ENCODE measurements at places on chromosomes 7 and 10. TPM values are rescaled to one million over a fixed set of nuclear protein-coding genes. Genes with fewer than 3 reads are reported as not detected.

- peak; percentile 52 for DNase-seq
Measured at GRCh38 chr7:137001041-137001440, 132.6 kb downstream of the CHRM2 start.

- DNase-seq, result no peak
Measured at GRCh38 chr10:73357821-73358220, 843 bp downstream of the CFAP70 start.

CYP3A5 gene
- 2.7 TPM for polyA plus RNA-seq

ELOVL3 gene
- 2.9 TPM for polyA plus RNA-seq

DNA sequence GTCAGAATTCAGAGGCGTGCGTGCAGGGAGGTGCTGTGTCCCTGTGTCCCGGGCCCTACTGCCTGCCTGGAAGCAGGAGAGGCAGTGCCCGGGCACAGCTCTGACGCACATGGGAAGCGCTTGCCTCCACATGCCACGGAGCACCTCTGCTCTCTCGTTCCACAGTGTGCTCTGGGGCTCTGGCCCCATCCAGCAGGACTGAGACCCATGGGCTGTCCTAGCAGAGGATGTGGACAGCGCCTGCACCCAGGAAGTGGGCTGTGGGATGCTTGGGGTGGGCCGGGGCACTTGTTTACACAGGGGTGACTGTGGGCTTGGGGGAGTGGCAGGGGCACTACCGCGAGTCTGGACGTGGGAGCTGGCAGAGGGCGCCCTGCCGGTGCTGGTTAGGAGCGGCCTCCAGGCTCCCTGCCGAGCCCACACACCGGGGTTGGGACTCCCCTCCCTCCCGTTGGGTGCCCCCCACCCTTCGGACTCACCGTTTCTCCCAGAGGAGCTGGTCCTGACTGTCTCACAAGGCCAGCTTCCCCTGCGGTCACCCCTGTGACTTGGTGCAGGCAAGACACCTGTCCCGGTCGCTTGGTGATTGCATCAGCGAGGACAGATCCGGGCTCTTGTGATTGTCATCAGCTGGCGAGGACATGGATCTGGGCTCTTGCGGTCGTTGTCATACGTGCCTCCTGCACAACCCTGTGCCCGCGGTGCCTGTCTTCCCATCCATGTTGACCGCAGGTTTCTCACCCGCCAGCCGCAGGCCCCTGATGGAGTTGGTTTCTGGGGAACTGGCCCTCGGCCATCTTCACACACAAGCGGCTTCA is 83.1 kb downstream of the NKX6-2 start:
- DNase-seq, result no peak

ZMIZ2 gene
- polyA plus RNA-seq, result 77.5 TPM

DNA sequence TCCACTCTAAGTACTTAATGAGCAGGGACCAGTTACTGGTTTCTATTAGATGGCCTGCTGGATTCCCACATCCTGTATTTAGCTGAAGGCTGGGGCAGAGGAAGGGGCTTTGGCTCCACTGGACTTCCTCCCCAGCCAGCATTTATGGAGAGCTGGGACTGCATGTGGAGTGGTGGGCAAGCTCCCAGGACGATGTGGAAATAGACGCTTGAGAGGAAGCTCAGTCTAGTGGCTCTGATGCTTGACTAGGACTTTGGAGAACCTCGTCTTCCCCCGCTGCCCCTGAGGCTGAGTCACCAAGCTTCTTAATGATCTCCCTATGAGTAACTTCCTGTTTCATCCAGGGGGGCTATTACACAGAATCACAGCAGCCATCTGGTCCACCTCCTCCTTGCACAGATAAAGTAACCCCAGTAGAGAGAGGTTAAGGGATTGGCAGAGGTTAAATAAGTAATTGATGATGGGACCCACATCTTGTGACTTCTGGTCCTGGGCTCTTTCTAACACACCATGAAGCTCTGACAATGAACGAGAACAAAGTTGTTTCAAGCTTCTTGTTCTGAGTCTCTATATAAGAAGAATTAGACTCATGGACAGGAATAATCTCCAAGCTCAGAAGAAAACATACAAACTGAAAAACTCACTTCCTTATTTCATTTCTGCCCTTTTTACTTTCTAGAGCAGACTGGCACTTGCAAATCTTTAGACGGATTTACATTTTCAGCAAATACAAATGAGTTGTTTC is 126.2 kb downstream of the PRPF18 start:
- DNase-seq, result no peak

GRCh38 chr7:17195576-17195975 is 102.9 kb upstream of the AHR start:
- no peak for DNase-seq

C10orf105 gene
- 0.18 TPM for polyA plus RNA-seq

PGAM2 gene
- polyA plus RNA-seq, result 1.1 TPM

DNA sequence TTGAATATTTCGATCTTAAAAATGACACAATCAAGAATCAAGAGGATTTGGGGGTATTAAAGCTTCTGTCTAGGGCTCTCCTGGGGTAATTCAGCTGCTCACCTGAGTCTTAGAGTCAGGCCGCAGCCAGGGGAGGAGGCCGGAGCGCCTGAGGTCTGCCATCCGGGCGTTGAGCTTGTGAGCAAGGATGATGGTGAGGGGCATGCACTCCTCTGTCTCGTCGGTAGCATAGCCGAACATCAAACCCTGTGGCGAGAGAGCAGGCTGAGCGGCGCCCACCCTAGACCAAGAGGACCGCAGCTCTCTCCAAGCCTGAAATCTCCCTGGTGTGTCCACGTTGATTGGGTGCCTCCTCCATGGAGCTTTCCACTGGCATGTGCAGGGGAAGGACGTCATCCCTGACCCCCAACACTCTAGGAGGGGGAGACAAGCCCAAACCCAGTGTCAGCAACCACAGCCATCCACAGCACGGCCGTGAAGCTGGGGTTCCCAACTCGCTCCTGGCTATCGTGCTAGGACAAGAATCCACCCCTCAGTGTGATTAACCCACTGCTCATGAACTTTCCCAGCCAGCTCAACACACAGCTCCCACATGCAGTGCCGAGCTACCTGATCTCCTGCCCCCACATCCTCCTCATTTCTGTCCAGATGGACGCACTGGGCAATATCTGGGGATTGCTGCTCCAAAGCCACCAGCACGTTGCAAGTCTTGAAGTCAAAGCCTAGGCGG is 9.2 kb downstream of the MAT1A start:
- DNase-seq, result no peak

DNA sequence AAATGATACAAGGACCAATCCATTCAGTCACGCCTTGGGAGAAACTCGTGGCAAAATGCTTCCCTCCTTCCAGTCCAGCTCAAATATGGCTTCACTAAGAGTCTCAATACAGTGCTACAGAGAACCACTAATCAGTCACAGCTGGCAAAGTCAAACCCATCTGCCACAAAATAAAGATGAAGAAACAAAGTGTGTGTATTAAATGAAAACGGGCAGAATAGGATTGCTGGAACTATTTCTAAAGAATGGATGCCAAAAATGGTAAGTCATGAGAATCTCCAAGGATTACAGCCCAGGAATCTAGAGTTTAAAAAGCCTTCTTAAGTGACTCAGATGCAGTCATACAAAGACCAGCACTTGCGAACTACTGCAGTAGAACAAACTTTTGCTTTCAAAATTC is 61.9 kb downstream of the CACUL1 start:
- DNase-seq, result no peak

CLDN4 gene
- 56.5 TPM for polyA plus RNA-seq

- peak; percentile 62 for DNase-seq
Measured at GRCh38 chr7:156764016-156764669, 123.6 kb downstream of the RNF32 start.

GRCh38 chr7:99833289-99833877 is 5.6 kb downstream of the CYP3A43 start:
- no peak for DNase-seq

- DNase-seq, result no peak
Measured at GRCh38 chr7:128082431-128082830, 51.2 kb upstream of the LRRC4 start.

GPR37 gene
- 2.0 TPM for polyA plus RNA-seq

CPA2 gene
- polyA plus RNA-seq, result 0.60 TPM

DNA sequence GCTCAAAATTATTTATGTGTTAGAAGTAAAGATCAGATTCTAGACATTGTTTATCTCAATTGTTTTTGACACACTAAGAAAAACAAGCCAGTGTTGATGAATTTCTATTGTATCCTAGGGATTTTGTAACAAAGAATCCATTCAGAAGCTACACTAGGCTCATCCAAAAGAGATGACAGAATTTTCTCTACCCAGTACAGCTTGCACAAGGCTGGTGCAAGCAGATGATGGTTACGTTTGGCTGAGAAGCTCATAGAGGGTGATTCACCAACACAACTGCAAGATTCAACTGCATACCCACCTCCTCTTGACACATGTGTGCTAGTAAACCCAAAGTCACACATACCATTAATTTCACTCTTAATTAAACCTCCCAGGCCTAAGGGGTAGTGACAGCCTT is 20.8 kb downstream of the GRM3 start:
- DNase-seq, result no peak

DNA sequence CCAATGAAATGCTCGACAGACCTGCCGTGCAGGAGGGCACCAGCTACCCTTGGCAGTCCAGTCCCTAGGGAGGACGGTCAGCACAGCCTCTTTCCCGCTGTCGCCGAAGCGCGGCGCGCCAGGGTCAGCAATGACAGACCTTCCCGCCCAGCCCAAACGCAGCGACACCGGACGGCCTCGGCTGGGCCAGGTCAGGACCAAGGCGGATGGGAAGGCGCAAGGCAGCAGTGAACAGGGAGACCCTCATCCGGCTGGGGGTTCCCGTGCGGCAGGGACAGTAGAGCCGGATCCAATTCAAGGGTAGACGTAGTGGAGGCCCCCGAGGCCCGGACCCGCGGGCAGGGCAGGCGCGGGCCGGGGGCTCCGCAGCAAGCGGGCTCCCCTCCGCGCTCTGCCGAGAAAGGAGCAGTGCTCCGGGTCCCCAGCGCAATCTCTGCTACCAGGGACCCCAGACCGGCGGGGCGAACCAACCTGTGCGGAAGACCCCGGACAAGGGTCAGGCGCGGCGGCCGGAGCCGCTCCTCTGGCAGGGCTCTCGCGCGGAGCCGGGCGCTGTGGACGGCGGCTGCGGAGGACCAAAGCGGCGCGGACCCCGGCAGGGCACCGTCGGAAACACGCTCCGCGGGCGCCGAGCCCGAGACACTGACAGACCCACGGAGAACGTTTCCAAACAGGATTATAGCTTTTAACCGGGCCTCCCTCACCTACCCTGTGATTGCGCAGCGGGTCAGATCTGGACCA is at the start of gene SEC31B:
SEC31B (minus strand) TSS at position 551 of the 741 bp plus-strand sequence. CDS start 2,909 bp downstream, outside the sequence.
- no peak for DNase-seq

- no peak for DNase-seq
Measured at GRCh38 chr7:98458090-98458875, 57.4 kb upstream of the BAIAP2L1 start.

- no peak for DNase-seq
Measured at GRCh38 chr10:75035975-75036708, 75.3 kb upstream of the SAMD8 start.

NEBL gene
- polyA plus RNA-seq, result 90.1 TPM

NANOS1 gene
- polyA plus RNA-seq, result 4.3 TPM

SPDYE6 gene
- polyA plus RNA-seq, result 6.3 TPM

IDI2 gene
- polyA plus RNA-seq, result not detected

GRCh38 chr10:69124563-69125268 is 738 bp downstream of the VPS26A start:
- peak; percentile 65 for DNase-seq

- DNase-seq, result no peak
Measured at GRCh38 chr7:45130910-45131309, 19.4 kb upstream of the TBRG4 start.

GRCh38 chr10:7179536-7179935 is 231.3 kb downstream of the SFMBT2 start:
- no peak for DNase-seq

DNA sequence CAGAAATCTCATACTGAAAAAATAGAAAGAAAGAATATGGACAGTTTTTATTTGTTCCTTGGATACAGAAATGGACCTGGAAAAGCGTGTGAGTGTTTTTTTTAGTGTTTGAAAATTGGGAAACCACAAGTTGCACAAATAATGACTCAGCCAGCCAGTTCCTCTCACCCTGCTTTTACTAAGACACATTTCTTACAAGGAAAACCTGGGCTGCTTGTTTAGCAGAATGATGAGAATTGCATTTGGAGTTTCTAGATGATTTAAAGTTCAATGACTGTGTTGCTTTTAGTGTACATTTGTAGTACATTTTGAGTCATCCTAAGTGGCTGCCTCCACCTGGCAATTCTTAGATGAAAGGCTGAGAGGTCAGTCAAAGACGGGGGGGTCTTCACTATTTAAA is 218.7 kb downstream of the ABCA13 start:
- DNase-seq, result no peak

ZNF727 gene
- 0.32 TPM for polyA plus RNA-seq

MPP7 gene
- 8.8 TPM for polyA plus RNA-seq

DNA sequence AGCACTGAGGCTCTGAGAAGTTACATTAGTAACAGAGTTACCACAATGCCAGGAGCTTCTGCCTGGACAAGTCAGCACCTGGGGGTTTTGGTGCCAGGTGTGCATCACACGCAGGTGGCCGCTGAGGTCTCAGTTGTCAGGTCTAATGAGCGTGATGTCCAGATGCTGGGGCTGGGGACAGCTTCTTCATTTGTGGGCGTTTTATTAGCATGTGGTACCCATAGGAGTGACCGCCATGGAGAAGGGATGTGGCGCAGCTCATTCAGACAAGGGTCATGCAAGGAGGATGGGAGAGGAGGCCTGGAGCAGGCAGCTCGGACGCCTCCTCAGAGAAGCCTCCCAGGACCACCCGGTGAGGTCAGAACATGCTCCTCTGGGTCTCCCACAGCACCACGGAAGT is 27.8 kb downstream of the FAM241B start:
- DNase-seq, result no peak

DNA sequence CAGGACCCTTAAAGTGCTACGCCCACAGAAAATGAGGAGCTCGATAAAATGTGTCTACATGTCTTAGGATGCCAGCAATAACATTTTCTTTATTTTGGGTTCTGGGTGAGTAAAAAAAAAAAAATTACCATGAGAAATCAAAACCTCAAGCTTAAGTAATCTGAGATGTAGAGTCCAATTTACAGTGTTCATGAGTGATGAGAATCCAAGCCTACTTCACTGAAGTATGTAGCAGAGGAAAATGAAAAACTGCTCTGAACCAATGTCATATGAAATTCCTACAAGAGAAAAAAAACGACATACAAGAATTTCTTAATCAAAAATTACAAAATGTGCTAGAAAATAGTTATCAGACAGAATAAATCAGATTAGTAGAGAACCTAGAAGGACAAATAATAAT is 274.4 kb downstream of the HTR7 start:
- DNase-seq, result no peak

DNA sequence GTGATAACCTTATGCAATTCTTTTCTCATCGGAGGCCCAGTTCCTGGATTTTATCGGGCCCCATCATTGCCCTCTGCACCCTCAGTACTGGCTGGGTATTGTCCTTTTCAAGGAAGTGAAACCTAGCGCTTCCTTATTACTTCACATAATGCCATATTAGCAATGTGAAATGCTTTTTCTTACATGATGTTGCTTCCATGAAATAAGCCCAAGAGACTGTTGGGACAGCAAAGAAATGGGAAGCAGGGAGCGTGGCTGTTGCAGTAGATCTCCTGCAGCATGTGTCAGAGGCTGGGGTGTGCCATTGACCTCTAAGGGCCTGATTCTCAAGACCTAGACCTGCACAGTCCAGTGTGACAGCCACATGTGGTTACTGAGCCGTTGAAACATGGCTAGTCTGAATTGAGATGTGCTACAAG is 8.1 kb downstream of the CHN2 start:
- DNase-seq, result no peak

Data from left kidney (tissue), 8 donors.